ENCODE measurements at places on chromosomes 7 and 10.
A peak's percentile ranks its signal among the peaks of the same experiment; 100 is the strongest.

GRCh38 chr7:4428526-4428925, 253.6 kb upstream of the FOXK1 start:
- no peak for DNase-seq

DNA sequence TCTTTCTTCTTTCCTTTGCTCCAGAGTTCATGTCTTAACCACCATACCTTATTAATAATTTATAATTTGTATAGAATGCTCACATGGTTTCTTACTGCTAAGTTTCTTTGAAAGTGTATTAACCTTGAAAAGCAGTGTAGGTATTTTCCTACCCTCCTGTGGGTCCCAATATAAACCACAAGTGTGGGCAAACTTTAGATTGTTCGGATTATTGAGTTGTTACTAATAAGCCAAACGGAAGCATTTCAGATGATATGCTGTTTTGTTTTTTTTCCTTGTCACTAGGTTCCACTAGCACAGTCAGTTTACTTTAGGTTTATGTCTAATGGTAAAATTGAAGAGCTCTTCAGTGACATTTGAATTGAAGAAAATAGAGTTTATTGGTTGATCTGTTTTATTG, 10.2 kb downstream of the SSBP1 start:
- no peak for DNase-seq

- DNase-seq, result no peak
Observed at GRCh38 chr7:36894190-36894589, 169.9 kb upstream of the AOAH start.

DNA sequence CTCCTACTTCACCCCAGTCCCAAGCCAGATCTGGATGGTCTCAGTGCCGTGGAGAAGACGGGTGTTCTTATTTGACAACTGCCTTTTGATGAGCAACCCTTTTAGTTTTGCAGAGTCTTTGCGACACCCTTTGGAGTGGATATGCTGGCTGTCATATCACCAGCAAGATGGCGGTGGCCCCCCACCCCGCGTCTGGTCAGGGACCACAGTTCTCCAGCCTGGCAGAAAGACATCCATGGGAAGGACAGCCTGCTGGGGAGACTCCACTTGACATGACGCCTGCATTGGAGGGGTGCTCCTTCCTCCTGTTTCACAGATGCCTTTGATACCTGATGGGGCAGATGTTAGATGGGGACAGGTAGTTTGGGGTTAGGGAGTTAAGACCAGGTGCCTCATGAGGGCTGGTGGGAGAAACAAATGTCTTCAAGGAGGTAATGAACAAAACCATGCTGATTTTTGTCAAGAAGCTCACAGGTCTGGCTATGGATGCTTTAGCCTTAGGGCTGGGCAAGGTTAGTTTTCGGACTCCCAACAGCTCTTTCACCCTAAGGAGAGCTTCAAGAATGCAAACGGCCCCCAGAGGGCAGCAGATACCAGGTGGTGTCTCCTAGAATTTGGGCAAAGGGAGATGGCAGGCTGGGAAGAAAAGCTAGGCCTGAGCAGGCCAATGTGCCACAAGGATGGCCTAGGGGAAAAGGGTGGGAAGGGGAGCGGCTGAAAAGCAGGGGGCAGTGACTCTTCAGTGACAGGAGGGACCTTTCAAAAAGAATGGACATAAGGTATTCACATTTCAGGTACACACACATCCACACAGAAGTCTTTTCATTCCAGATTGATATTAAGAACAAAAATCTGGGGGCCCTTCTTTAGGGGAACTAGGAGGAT, 95.2 kb downstream of the CLEC2L start:
- DNase-seq, result peak; percentile 27

- no peak for DNase-seq
Observed at GRCh38 chr7:47190462-47190861, 391.4 kb downstream of the TNS3 start.

- no peak for DNase-seq
Observed at GRCh38 chr7:33814400-33814799, 90.9 kb upstream of the BMPER start.

DNA sequence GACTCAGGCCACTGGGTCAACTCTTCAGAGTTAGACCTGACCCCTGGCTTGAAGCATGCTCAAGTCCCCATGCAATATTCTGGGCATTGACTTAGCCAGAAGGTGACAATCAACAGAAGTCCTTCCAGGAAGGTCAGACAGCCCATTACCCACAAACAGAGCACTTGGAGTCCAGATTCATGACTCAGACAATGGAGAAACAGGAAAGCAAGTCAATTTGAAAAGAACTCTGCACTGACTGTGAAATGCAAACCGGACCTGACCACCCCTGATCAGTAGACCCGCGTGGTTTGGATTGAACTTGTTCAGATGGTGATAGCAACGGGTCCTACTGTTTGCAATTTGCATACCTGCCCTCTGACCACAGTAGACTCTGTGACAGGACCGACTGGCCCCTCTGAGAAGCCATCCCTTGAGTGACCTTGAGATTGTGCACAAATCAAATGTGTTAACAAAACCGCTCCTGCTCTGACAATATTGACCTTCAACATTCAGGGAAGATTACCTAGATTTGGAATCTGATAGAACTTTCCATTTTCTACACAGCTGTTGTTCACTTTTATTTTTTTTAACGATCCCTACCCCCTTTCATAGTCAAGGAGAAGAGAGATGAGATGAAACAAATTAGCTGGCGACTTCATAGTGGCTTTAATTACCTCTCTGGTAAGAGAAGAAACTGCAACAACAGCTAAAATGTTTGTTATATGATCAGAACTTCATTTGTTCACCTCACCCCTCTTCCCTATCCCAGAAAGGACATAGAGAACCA, 138.7 kb downstream of the NRP1 start:
- DNase-seq, result no peak

DNA sequence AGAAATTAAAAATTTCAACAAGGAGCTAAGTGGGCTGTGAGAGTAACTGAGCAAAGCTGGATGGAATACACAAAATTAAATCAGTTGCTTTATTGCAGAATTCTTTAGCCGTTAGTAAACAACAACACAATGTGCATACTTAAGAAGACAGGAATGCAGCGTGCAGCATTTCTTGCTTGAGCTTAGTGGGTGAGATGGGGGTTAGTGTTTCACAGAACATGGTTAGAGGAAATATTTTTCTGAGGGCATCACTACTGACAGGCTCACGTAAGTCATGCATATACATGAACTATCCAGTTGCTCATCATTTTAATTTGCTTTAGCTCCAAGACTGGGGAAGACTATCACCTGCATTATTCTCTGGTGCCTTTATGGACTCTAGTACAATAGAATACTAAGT, 80.8 kb downstream of the CD36 start:
- DNase-seq, result no peak

- DNase-seq, result no peak
Observed at GRCh38 chr7:20791538-20792434, 5.1 kb upstream of the SP8 start.

- no peak for DNase-seq
Observed at GRCh38 chr7:50973814-50974213, 191.1 kb upstream of the GRB10 start.

- DNase-seq, result no peak
Observed at GRCh38 chr10:35963685-35964084, 321.6 kb upstream of the FZD8 start.

- no peak for DNase-seq
Observed at GRCh38 chr10:43681721-43682120, 33.0 kb upstream of the ZNF32 start.

DNA sequence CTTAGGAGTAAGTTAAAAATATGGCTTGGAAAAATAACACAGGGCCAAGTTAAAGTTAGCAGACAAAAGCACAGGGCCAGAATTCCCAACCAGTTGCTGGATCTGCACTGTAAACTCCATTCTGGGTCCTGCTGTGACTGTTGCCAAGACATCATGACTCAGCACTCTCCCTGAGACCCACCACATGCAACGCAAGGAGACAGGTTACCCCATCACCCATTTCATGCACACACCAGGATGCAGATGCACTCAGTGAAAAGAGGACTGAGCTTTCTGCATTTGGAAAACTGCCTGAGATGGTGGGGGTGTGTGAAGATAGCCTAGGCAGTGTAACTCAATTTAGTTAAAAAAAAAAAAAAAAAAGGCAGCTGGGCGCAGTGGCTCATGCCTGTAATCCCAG, 97.6 kb upstream of the ZNF438 start:
- DNase-seq, result no peak

- DNase-seq, result peak; percentile 11
Observed at GRCh38 chr10:119139464-119140067, 25.9 kb downstream of the SFXN4 start.

GRCh38 chr10:18217577-18217976, 77.4 kb downstream of the CACNB2 start:
- DNase-seq, result no peak

DNA sequence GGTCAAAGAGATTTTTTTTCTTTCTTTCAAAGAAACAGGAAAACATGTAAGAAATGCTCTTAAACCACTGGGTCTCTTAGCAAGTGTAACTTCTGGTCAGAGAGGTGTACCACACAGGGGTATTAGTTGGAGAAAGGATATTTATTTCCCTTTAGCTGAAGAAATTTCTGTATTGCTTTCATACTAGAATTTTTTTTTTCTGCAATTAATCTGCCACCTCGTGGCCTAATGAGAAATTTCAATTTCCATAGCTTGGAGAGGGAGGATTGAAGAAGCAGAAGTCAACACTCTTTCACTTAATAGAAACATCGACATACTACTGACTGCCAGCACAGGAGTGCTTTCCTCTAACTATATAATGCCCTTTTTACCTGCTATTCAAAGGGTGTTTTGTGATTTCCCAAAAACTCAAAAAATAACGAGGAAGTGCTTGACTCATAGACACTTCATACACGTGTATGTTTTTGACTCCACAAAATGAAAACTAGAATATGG, 177.6 kb upstream of the NAMPT start:
- no peak for DNase-seq

DNA sequence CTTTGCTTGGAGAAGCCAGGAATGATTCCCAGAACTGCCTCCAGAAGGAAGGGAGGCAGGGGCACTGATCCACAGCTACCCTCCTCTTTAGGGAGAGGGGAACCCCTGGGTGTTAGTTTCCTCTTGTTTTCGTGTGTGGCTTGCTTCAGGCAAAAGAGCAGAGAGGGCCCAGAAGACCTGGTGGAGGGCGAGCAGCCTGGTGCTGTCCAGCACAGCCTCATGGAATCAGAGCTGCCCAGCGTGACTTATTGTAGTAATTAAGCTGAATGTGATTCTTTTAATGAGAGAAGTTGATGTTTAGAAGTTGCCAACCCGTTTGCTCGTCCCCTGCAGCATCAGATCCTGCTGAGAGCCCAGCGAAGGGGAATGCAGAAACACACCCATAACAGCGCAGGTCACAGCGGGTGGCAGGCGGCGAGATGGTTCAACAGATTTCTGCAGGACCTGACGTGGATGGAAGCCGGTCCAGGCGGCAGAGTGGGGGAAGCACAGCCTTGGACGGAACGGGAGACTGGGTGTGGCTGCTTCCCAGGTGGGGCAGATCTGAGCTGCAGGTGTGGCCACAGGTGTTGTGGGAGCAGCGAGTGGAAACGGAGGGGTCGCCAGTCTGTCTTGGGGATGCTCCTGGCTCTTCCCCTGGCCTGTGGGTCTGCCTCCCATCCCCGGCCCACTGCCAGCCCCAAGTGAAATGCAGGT, 53.7 kb upstream of the SHH start:
- DNase-seq, result no peak

DNA sequence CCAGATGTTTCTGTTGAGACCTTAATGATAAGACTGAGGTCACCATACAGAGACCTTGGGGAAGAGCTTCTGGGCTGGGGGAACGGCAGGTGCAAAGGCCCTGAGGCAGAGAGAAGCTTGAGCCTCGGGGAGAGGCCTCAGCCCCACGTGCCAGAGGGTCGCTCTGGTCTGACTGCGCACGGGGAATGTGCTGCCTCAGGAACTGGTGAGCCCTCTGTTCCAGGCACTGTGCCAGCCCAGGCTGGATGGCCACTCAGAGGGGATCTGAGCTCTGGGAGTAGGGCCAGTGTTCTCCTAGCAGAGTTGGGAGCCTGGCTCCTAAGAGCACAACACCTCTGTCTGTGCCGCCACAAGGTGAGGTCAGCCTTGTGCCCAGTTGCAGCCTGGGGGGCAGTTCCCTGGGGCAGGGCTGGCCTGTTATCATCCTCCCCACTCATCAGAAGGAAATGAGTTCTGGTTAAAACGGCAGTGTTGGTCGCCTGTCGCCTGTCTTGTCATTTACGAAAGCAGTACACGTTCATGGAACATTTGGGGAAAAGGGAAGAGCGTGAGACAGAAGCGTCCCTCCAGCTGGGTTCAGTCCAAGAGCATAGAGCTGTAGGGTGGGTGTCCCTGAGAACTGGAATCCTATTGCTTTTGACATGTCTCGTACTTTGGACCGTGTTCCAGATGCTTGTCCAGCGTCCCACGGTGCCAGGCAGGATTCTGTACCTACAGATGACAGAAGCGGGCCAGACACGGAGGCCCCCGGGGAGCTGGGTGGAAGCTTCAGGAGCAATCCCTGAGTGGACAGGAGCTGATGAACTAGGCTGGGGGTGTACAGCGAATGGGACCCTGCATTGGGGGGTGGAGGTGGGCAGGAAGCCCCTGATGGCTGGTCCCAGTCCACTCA, 4.3 kb downstream of the TTYH3 start:
- no peak for DNase-seq

DNA sequence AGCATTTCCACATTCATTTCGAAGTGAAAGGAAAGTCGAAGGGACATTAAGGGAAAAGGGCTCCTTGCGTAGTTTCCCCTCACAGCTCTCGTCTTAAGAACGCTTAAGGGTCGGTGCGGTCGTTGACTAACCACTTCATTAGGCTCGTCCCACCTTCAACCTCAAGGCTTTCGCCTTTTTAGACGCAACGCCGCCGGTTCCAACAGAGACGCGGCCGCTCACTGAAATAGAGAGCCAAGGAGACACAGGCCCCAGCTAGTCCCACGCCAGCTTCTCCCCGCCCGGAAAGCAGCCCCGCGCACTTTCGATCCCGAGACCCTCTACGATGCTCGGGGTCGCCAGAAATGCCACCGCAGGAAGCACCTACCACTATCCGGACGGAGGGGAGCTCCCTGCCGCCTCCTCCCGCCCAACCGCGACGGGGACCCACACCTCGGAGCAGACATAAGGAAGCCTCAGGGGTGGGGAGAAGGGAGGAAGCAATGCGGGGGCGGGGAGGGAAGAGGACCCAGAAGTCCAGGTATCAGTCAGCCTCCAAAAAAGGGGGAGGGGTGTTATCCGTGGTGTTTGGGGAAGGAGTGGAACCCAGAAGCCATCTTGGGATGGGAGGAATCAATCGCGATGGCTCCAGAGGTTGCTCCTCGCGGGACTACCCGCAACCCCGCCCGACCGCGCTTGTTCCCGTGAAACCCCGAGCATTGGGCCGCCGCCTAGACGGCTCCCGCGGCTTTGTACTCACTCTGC, 559 bp downstream of the TRA2A start:
- peak; percentile 21 for DNase-seq

GRCh38 chr7:73718905-73719805, at the start of gene STX1A:
STX1A (minus strand) TSS chr7:73719669; CDS start chr7:73719631, 38 bp downstream.
- DNase-seq, result no peak

DNA sequence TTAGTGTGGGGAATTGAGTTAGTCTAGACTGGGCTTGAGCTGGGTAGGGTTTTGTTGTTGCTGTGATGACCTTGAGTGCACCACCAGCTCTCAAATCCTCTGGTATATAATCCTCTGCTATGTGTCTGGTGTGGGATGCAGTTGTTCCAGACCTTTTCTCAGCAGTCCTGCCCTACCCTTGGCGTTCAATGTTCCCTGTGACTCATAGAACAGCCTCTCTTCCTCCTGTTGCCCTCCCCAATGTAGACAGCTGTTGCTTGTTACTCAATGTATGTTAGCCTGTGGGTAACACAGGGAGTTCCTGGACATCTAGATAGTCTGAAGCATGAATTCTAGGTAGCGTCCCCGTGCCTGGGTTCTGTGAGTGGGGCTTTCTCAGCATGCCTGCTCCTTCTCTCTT, 19.8 kb downstream of the ACBD7 start:
- no peak for DNase-seq

- DNase-seq, result no peak
Observed at GRCh38 chr7:15680446-15680845, 6.0 kb downstream of the MEOX2 start.
